ENCODE measurements at places on chromosomes 13 and 19. TPM values are rescaled to one million over a fixed set of nuclear protein-coding genes. Genes with fewer than 3 reads are reported as not detected.

The PLVAP gene
- total RNA-seq = not detected

The MISP3 gene
- total RNA-seq = under 0.01 TPM

The PGLYRP1 gene
- total RNA-seq = not detected

The ARHGAP33 gene
- 2.3 TPM for total RNA-seq

The ZNF562 gene
- total RNA-seq = 22.2 TPM

The UHRF1 gene
- 36.1 TPM for total RNA-seq

The QPCTL gene
- total RNA-seq = 28.0 TPM

The ZNF667 gene
- 0.97 TPM for total RNA-seq

The UBAC2 gene
- total RNA-seq = 45.3 TPM

The KLK6 gene
- total RNA-seq = not detected

The NCR1 gene
- not detected for total RNA-seq

The FXYD5 gene
- total RNA-seq = 20.3 TPM

DNA sequence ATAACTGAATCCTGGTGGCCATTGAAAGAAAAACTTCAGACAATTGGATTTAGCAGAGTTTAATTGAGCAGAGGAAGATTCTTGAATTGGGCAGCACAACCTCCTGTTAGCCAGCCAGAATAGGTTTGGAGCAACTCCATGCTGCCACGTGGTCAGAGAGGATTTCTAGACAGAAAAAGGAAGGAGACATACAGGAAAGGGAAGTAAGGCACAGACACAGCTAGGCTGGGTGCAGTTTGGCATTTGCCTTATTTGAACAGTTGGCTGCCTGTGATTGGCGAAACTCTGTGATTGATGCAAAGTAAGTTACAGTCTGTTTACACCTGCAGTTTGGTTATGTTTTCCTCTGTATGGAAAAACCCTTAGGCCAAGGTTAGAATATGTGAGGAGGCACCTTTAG, 85.8 kb upstream of the SPATA13 start:
- no peak for DNase-seq

DNA sequence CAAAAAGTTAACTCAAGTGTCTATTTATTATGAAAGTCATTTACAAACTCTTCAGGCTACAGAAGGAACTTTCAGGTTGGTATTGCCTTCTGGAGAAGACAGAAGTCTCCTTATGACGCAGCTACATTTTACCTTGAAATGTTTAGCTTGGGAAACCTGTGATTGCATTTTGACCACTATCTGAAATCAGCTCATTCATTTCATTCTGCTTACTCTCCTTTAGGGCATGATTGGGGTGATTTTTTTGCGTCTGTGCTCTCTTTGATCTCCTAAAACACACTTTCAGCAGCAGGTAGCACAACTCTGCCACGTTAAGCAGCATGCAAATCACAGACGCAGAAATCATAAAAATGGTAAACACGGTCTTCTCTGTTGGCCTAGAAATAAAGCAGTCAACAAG, 9.6 kb downstream of the GJB6 start:
- no peak for DNase-seq

DNA sequence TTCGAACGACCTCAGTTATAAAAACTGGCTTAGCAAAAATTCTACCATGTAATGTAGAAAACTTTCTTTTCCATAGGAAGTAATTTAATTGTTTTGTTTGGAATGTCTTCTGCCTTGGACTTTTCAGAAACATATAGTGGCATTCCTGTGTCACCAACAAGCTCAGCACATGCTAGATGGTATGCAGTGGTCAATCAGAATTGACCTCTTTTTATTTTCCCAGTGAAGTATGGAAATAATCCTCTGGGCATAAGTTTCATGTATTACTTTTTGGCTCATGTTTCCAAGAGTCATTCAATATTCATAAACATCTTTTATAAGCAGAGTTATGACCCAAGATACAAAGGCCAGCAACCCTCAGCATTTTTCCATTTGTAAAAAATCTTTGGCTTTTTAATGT, 33.6 kb downstream of the NALCN start:
- DNase-seq = no peak

DNA sequence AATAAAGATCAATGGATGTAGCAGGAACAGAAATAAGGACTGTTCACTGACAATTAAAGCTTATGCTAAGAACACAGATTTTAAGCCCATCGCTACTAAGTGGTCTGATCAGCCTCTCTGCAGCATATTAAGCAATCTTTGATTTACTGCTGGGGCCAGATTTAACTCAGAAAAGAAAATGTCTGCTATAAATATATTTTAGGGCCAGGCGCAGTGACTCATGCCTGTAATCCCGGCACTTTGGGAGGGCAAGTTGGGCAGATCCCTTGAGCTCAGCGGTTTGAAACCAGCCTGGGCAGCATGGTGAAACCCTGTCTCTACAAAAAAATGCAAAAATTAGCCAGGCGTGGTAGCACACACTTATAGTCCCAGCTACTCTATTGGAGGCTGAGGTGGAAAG, 43.0 kb downstream of the METTL21C start:
- DNase-seq = peak; percentile 95

DNA sequence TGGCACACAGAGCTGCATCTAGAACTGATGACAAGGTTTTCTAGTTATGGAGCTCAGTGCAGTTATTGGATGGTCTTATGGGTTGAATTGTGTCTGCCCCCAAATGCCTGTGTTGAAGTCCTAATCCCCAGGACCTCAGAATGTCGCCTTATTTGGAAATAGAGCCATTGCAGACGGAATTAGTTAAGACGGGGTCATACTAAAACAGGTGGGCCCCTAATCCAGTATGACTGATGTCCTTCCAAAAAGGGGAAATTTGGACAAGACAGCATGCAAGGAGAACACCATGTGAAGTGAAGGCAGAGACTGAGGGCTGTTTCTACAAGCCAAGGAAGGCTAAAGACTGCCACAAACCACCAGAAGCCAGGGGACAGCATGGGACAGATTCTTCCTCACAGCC, 148.7 kb downstream of the KCTD12 start:
- DNase-seq = no peak

DNA sequence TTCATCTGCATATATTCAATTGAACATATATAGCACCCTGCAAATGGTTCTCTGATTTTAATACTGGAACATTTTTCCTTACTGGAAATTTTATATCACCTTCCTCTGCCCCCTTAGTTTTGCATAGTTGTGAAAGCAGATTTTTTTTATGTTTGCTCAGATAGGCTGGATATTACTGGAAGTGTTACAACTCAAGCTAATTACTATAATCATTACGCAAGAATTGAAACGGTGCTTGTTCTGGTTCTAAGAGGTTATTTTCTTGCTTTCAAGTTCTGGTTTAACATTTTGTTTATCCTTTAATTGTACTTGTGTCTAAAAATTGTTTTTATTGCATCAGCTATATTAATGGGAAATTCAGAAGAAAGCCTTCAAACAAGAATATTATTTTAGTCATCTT, 95.6 kb upstream of the MYO16 start:
- DNase-seq = no peak

DNA sequence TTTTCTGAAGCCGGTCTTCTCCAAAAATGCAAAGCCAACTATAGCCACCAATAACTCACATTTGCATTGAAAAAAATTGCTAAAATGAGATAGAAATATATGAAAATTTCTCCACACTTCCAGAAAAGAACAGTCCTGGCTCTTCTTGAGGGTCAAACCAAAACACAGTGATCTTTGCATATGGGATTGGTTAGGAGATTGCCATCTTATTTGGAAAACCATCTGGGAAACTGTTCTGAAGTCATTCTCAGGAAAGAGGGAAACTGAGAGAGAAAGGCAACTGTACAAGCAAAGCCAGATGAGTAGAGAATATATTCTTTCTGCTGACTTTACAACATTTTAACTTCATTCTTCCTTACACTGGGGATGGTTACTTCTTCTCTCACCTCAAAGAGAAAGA, 54.6 kb downstream of the HSPH1 start:
- DNase-seq = no peak

DNA sequence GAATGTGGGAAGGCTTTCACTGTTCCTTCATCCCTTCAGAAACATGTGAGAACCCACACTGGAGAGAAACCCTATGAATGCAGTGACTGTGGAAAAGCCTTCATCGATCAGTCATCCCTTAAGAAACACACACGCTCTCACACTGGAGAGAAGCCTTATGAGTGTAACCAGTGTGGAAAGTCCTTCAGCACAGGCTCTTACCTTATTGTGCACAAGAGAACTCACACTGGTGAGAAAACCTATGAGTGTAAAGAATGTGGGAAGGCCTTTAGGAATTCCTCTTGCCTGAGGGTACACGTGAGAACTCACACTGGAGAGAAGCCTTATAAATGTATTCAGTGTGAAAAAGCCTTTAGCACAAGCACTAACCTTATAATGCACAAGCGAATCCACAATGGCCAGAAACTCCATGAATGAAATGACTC, 18.6 kb downstream of the ZNF177 start:
- DNase-seq = no peak

- DNase-seq = no peak
Measured at GRCh38 chr13:40613914-40614313, 52.5 kb downstream of the FOXO1 start.

DNA sequence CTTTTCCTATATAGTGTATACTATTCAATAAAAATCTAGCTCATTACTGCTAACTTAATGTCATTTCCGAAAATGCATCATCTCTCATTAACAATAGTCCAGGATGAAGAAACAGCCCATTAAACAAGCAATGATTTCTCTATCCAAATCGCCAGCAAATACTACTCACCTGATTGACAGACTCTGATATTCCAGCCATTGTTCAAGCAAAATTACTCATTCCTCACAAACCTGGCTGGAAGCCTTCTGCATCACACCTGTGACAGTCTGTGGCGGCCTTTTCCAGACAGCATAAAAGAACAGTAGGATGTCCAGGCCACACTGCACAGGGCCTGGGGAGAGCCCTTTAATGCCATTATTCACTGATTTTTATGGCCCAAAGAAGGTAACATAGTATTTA, 115.9 kb downstream of the ABCC4 start:
- no peak for DNase-seq

GRCh38 chr19:18230941-18231734, 4.9 kb upstream of the PDE4C start:
- no peak for DNase-seq

GRCh38 chr19:44807652-44808462, 1.0 kb upstream of the BCAM start:
- DNase-seq = peak; percentile 50

DNA sequence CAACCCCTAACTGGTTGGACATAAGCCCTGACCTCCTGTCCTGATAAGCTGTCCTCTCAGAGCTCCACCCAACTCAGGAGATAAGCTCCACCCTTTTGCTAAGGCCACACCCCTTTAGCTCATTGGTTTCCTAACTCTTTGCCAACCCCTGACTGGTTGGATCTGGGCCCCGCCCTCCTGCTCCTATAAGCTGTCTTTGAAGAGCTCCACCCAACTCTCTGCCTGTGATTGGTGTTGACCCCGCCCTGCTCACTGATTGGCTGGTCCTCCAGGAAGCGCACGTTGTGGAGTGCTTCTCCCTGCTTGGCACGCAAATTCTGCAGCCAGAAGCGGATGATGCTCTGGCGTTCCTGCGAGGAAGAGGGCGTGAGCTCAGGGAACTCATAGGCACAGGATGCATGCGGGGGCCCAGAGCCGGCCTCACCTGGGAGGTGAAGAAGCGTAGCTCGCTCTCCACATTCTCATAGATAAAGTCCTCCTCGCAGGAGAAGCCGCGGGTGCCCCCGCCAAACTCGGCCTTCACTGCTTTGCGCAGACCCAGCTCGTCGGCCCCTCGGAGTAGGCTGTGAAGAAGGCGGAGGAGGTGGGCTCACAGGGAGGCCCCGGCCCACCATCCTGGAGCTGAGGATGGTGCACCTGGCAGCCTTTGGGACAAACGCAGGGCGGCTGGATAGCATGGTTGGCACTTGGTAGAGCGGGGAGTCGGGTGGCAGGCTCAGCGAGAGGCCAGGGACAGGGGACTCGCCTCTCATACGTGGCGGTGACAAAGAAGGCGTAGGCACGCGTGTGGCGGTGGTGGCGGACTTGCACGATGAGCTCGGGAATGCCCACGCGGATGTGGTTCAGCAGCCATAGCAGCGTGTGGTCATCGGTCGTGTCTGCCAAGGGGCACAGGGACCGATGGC, 1.7 kb downstream of the ANO8 start:
- DNase-seq = peak; percentile 63

DNA sequence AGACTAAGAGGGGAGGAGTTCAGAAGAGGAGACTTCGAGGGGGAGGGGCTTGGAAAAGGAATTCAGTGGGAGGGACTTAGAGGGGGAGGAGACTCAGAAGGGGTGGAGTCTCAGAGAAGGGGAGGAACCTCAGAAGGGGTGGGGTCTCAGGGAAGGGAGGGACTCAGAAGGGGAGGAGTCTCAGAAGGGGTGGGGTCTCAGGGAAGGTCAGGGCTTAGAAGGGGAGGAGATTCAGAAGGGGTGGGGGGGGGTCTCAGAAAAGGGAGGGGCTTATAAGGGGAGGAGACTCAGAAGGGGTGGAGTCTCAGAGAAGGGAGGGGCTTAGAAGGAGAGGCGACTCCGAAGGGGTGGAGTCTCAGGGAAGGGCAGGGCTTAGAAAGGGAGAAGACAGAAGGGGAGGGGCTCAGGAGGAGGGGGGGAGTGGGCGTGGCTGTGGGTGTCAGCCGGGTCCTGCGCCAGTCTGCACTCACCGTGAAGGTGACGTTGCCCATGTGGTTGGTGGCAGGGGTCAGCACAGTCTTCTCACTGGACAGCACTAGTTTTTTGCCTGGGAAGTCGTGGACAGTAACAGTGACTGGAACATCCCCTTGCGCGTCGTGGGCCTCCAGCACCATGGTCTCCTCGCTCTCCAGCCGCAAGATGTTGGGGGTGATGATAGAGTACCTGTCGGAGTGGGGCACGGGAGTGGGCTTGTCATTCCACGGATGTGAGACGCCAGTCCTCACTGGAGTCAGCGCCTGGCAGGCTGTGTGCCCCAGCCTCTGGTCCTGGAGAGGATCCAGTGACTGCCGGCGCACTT, 1.5 kb downstream of the C3 start:
- no peak for DNase-seq

DNA sequence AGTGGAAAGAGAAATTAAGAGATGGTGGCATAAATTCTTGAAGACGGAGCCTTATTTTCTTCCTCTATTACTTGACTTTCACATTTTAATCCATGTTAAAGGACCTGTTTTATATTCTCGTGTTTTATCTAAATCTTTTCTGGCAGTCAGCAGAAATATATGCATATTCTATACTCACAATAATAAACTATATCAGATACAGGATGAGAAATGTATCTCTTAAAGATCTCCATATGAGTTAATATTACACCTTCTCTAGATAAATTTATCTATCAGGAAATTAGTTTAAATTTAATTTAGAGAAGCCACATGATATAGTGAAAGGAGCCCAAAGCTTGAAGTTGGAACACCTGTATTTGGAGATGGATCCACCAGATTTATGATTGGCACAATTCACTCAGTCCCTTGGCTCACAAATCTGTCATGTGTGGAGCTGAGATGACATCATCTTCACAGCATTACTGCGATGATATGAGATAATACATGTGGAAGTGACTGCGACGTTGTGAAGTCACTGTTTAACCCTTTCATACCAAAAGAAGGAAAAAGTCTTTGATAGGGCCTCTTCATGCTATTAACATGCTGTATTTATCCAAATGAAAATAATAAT, 216.4 kb downstream of the FGF14 start:
- no peak for DNase-seq

GRCh38 chr13:38686577-38687245, at the start of gene FREM2:
TSS of gene FREM2 (plus strand) at chr13:38687077. CDS start at chr13:38687345, 268 bp downstream.
- peak; percentile 8 for DNase-seq

GRCh38 chr13:44801990-44802389, 187.3 kb downstream of the NUFIP1 start:
- peak; percentile 90 for DNase-seq
